ENCODE measurements at places on chromosomes 4 and X.

DNA sequence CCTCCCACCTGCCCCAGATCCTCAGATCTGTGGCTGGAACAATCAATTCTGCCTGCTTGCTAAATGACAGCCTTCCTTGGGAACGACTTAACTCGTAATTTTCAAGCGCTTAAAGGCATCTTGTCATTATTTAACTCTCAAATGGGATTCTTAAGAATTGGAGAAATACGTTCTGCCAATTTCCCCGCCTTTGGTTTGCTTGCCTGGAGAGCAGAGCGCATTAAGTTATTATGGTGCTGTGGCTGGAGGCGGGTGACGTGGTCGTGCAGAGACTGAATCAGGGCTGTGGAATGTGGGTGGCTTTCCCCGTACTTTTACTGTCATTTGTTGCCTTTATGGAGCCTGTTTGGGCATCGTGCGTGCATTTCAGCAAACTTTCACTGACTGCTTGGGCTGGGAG is 78.9 kb upstream of the PSAPL1 start:
- no peak for DNase-seq

DNA sequence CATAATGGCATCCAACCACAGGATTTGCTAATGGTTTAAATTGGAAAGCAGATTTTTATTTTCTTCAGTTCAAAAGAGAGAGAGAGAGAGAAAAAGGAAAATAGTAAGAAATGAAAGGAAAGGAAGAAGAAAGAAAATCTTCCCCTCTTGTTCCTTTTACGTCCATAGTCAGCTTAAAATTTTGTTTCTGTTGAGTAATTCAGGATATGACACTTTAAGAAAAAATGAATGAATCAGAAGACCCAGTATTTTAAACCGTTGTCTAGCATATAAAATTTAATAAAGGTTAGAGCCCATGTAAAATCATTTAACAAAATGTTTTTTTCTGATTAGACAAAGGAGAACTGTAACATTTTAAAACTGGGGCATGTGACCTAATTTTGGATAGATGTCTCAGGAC is 391.8 kb upstream of the EPHA5 start:
- no peak for DNase-seq

DNA sequence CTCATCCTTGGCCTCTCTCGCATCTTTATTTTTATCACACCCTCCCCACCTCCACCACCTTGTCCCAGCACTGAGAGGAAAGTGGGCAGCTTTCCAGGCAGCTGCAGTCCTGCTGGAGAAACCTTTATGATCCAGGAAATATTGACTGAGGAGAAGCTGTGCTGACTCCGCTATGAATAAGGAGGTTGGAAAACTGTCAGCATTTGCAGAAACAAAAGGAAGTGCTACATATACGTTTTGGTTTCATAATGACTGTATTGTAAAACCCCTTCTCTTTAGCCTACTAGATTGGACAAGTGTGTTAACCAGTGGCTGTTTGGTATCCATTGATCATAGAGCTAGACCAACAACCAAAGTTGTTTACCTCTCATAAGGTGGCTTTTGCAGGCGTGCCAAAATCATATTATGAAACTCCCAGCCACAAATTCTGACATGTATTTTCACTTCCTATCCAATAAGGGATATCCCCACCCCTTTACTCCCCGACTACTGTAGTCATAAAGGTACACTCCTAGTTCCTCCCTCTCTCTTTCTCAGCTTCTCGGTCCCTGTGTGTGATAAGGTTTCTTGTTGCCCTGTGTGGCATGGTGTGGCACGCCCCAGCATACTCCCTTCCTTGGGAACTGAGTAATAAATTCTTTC is 88.4 kb downstream of the GPR143 start:
- no peak for DNase-seq

- DNase-seq: no peak
These were observed 186.5 kb upstream of the ATP6AP2 start for GRCh38 chrX:40394302-40394701.

- DNase-seq: no peak
These were observed 25.5 kb upstream of the GPAT3 start for GRCh38 chr4:83510442-83510841.

GRCh38 chrX:34764852-34765361 is 107.8 kb upstream of the TMEM47 start:
- DNase-seq: no peak

GRCh38 chr4:1777822-1778641 is 15.1 kb upstream of the FGFR3 start:
- no peak for DNase-seq
